ENCODE measurements at places on chromosomes 12 and 14. TPM values are rescaled to one million over a fixed set of nuclear protein-coding genes. Genes with fewer than 3 reads are reported as not detected.

Gene MIP
- total RNA-seq: not detected

Gene SERPINA9
- total RNA-seq: not detected

Gene NANOG
- not detected for total RNA-seq

Gene NRXN3
- total RNA-seq: 0.52 TPM

Gene CCDC197
- total RNA-seq: not detected

Gene VTI1B
- 85.4 TPM for total RNA-seq

Gene CAND1
- 61.0 TPM for total RNA-seq

Gene ITGB7
- 0.46 TPM for total RNA-seq

Gene IGF1
- not detected for total RNA-seq

Gene PHETA1
- 9.7 TPM for total RNA-seq

Gene MSI1
- 1.0 TPM for total RNA-seq

Gene GPRC5D
- total RNA-seq: not detected

Gene DEGS2
- 2.1 TPM for total RNA-seq

Gene BLTP3B
- total RNA-seq: 11.8 TPM

Gene RNF212B
- total RNA-seq: not detected

Gene YEATS4
- total RNA-seq: 34.8 TPM

Gene ACVRL1
- 0.18 TPM for total RNA-seq

Gene KLHDC1
- total RNA-seq: 0.09 TPM

Gene PTHLH
- 14.2 TPM for total RNA-seq

Gene SERPINA1
- total RNA-seq: 1.1 TPM

Gene REP15
- total RNA-seq: 0.30 TPM

Gene OR10A7
- not detected for total RNA-seq

Gene AQP6
- total RNA-seq: not detected

Gene AKAP6
- total RNA-seq: 0.55 TPM

Gene OR4M1
- not detected for total RNA-seq

Gene JAG2
- 27.4 TPM for total RNA-seq

Gene CEP128
- total RNA-seq: 4.8 TPM

Gene SLC5A8
- not detected for total RNA-seq

Gene BICDL1
- total RNA-seq: 4.5 TPM

Gene BHLHE41
- total RNA-seq: 0.45 TPM

Gene UNC79
- total RNA-seq: 0.01 TPM

Gene RERG
- 0.26 TPM for total RNA-seq

Gene CCT2
- 272 TPM for total RNA-seq

Gene BCL11B
- 0.27 TPM for total RNA-seq

Gene SMCO2
- not detected for total RNA-seq

Gene TBX3
- 54.4 TPM for total RNA-seq

Gene HVCN1
- total RNA-seq: 0.72 TPM

Gene HSPB8
- total RNA-seq: 21.9 TPM

Gene HECTD1
- 57.6 TPM for total RNA-seq

Gene LMNTD1
- not detected for total RNA-seq

Gene DUSP6
- total RNA-seq: 14.1 TPM

Data from A549 treated with AZD2906 at 1 μM for 4 hours (cell line).